Glomerular endothelial cell (primary cell): ENCODE measurements at places on chromosomes 7 and 10. TPM values are rescaled to one million over a fixed set of nuclear protein-coding genes. Genes with fewer than 3 reads are reported as not detected.

IKZF5 gene
- total RNA-seq = 3.1 and 9.0 TPM in 2 replicates

AGAP6 gene
- total RNA-seq = 4.8 and 13.2 TPM in 2 replicates

- no peak for DNase-seq
Observed at GRCh38 chr10:120552262-120552661, 95.2 kb downstream of the PLPP4 start.

GRCh38 chr7:117858712-117859111 lies 14.5 kb downstream of the CTTNBP2 start:
- no peak for DNase-seq

- no peak for DNase-seq
Observed at GRCh38 chr10:47024399-47025252, 113.4 kb downstream of the PTPN20 start.
